ENCODE measurements at places on chromosomes 1 and 21. TPM values are rescaled to one million over a fixed set of nuclear protein-coding genes. Genes with fewer than 3 reads are reported as not detected.

DNA sequence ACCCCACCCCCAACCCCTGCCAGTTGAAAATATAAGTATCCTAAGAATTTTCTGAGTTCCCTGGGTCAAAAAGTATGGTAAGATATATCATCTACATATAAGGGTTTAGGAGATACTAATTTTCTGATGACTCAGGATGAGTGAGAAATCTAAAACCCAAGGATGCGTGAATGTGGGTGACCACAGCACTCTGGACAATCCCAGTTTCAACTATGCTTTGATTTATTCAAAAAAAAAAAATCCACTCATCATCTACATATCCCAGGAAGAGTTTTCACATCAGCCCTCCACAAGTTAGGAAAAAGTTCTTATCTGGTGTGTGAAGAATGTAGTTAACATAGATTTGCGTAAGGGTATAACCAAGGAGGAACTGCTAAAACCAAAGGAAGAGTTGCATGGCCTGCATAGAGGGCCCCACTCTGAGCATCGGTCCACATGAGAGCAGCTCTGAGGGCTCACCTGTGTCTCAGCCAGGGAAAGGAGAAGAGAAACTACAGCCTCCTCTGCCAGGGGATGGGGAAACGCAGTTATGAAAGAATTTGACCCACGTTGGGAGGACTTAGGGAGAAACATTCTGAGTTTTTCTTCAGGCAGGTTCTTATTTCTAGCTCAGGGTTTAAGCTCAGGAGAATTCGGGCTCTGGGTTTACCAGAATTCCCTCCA is 18.8 kb downstream of the LAMB3 start:
- H3K27me3 ChIP-seq: no peaks in the 10 kb centered on the region
- H3K4me3 ChIP-seq: no peak overlapping the region
- H3K36me3 ChIP-seq: no peaks in the 10 kb centered on the region
- no peak overlapping the region for H3K27ac ChIP-seq
- H3K4me1 ChIP-seq: peaks cover 10% of the 10 kb centered on the region

- no peak overlapping the region for H3K4me3 ChIP-seq
- peak overlapping the region; percentile 40 for H3K27ac ChIP-seq
- peaks cover 16% of the 10 kb centered on the region for H3K36me3 ChIP-seq
- no peak for DNase-seq
- no peaks in the 10 kb centered on the region for H3K27me3 ChIP-seq
Measured at GRCh38 chr1:25688390-25689119, 72.0 kb downstream of the MAN1C1 start.

DNA sequence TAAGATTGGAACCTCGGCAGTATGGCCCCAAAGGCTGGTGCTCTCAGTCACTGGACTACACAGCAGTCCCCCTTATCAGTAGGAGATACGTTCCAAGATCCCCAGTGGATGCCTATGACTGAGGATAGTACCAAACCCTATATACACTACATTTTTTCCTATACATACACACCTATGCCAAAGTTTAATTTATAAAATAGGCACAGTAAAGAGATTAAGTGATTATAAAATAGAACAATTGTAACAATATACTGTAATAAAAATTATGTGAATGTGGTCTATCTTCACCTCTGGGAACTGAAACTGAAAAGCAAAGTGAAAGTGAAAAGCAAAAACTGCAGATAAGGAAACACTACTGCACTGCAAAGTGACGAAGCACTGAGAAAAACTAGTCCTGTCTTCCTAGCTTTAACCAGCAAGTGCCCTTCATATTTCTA is 96.8 kb downstream of the INTS7 start:
- H3K27ac ChIP-seq: no peak overlapping the region
- H3K27me3 ChIP-seq: no peaks in the 10 kb centered on the region
- no peaks in the 10 kb centered on the region for H3K4me1 ChIP-seq
- peaks cover 10% of the 10 kb centered on the region for H3K36me3 ChIP-seq
- H3K4me3 ChIP-seq: peak overlapping the region; percentile 17
- DNase-seq: no peak

Gene OR4F16
- not detected for total RNA-seq

Data from esophagus muscularis mucosa (tissue), 4 donors.